ENCODE measurements at places on chromosomes 11 and 22.

DNA sequence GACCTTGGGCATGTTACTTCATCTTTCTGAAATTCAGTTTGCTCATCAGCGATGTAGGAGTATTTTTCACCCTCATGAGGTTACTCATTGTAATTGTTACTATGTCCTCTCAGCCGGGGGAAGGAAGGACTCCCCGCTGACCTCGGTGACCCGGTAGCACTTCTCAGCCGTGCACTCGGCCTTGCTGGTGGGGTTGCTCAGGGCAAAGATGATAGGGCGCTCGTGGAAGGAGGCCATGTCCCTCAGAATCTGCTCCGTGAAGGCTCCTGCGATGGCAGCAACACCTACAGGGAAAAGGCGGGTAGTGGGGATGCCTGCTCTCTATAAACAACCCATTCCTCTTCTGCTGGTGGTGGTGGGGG is 72.2 kb downstream of the CCDC81 start:
- DNase-seq = no peak

- DNase-seq = no peak
Observed at GRCh38 chr11:67663532-67664212, 10.8 kb downstream of the ALDH3B2 start.

DNA sequence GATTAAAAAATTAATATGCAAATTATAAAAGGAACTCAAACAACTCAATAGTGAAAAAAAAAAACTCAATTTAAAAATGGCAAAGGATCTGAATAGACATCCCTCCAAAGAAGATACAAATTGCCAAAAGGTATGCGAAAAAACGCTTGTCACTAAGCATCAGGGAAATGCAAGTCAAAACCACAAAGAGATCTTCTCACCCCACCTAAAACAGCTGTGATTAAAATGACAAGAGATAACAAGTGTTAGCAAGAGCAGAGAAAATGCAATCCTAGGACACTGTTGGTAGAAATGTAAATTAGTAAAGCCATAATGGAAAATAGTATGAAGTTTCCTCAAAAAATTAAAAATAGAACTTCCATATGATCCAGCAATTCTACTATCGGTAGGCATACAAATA is 166.3 kb upstream of the ZC3H12C start:
- DNase-seq = no peak

- DNase-seq = no peak
Observed at GRCh38 chr11:64124147-64124546, 41.8 kb downstream of the MACROD1 start.

DNA sequence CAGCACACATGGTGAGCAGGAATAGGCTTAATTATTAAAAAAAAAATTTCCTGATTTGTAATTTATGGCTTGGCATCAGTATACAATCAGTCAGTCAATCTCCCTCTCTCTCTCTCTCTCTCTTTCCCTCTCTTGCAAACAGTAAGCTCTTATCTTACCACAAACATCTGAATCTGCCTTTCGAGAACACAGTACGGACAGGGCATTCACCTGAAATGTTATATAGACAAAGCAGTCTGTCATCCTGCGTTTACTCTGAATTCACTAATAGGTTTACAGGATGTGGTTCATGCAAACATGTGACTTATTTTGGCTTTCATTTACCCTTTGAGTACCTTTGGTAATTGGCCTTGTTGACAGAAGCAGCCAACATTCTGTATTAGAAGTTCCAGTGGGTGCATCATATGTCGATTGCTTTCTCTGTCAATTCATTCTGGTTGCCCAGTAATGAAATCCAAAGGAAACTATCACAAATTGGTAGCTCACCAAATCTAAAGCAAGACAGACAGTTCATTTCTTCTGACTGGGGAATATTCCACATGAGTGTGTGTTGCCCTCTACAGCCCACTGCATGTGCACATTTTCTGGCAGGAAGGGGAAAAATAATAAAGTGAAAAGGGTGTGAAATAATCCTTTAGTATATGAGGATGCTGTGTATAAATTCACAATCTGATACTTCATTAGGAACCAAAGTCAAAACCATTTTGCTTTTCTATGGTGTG is 1058.2 kb downstream of the LRRC4C start:
- DNase-seq = no peak
